ENCODE measurements at places on chromosomes 3 and 15. TPM values are rescaled to one million over a fixed set of nuclear protein-coding genes. Genes with fewer than 3 reads are reported as not detected.

GOLGA6D gene
- 0.15 TPM for total RNA-seq

- DNase-seq: no peak
Measured at GRCh38 chr3:71568207-71568606, 15.3 kb downstream of the FOXP1 start.

DNA sequence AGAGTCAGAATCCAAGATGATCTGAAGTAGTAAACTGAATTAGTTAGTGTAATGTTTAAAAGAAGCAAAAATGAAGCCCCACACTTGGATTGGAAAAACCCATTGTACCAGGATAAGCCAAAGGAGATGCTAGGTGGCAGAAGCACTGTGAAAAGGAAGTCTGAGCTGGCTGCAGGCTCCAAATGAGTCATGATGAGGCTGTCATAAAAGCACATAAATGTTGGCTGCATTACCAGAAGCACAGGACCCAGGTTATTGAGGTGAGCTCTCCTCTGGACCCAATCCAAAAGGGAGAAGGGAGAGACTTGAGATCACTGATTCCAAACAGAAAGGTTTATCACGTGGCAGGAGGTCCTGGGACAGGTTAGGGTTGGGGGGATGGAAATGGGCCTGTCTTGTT is 3.2 kb upstream of the ACAN start:
- DNase-seq: peak; percentile 2

GRCh38 chr15:27271258-27271657 is 300.3 kb downstream of the GABRG3 start:
- DNase-seq: no peak

DNA sequence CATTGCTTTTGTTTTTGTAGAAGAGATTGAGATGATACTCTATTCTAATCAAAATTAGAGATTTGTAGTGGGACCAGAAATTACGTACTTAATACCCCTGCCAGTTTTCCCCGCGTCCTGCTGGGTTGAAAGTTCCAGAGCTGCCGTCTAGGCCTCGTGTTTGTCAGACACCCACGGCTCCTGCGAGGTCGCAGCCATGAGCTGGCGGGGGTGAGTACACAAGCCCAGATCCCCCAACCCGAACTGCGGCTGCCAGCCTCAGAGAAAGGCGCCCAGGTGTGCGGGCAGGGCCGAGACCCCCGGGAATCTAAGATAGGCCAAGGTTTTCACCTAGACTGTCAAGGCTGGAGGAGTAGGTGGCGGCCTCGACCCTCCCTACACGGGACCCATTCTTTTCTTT is 26.3 kb downstream of the GPR160 start:
- no peak for DNase-seq

GORASP1 gene
- total RNA-seq: 52.8 TPM

NRROS gene
- 0.50 TPM for total RNA-seq

DNA sequence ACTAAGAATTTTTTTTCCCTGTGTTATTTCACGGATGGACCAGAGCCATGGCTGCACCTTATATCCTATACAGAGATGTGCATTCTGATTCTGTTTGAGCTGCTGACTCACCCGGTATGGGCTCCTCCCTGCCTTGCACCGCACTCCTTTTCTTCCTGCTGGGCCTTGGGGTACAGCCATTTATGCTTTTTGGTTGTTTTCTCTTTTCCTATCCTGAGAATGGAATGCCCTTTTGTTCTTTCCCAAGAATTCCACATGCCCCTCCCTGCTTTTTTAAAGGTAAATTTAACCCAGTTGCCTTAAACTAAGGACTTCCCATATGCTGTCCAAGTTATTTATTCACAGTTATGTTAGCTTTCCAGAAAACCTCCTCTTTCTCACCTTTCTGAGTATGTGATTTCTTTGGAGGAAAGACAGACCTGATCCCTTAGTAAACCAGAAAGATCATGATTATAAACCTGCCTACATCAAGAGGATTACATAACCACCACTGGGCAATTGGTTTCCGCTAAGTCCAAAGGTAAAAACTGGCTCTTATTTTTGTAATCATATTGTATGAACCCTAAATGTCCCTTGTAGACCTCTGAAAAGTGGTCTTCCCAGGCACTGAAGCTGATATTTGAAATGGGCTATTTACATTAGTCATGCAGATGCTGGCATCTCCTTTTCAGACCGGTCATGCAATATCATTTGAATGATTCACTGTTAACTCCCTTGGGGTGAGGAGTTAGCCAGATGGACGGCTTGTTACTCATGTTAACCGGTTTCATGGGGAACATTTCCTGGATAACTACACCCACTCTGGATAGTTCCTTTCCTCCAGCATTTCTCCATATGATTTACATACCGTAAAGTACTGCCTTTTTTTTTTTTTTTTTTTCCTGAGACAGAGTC is 45.5 kb downstream of the TMOD3 start:
- DNase-seq: no peak

GRCh38 chr3:189756582-189757078 is 125.4 kb downstream of the TP63 start:
- DNase-seq: no peak

- DNase-seq: peak; percentile 72
Measured at GRCh38 chr3:51681453-51681852, 10.4 kb downstream of the TEX264 start.

- DNase-seq: no peak
Measured at GRCh38 chr15:46034755-46035154, 399.9 kb downstream of the SQOR start.

DNA sequence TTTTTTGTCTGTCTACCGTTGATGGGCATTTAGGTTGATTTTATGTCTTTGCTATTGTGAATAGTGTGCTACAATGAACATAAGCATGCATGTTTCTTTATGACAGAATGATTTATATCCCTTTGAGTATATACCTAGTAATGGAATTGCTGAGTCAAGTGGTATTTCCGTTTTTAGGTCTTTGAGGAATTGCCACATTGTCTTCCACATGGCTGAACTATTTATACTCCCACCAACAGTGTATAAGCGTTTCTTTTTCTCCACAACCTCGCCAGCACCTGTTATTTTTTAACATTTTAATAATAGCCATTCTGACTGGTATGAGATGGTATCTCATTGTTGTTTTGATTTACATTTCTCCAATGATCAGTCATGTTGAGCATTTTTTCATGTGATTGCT is 89.6 kb upstream of the GALNT15 start:
- DNase-seq: no peak

All from chondrocyte (in vitro differentiated cells).